ENCODE measurements at places on chromosomes 5 and 9. TPM values are rescaled to one million over a fixed set of nuclear protein-coding genes. Genes with fewer than 3 reads are reported as not detected.

GRCh38 chr5:143717400-143717799 is 94.6 kb upstream of the HMHB1 start:
- peak; percentile 48 for DNase-seq

- no peak for DNase-seq
Observed at GRCh38 chr9:106560540-106560939, 302.4 kb upstream of the ZNF462 start.

The GRM6 gene
- not detected for total RNA-seq

The GTF2H2C gene
- 14.0 TPM for total RNA-seq

The DOCK8 gene
- 73.2 TPM for total RNA-seq

The JAKMIP2 gene
- 8.6 TPM for total RNA-seq

DNA sequence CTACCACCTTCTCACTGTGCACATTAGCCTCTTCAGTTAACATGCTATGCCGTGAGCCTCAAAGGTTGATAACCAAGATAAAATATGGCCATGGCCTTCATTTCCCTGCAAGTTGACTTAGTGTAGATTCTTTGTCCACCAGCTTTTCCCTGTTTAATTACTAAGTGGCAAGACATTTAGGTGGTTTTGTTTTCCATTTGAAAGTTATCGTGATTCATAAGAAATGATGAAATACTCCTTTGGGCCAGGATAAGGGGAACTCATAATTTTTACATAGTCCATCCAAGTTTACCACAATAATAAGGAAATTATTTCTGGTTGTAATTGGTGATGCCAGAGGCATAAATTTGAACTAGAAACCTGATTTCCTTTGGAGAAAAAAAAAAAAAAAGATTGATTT is 609.6 kb downstream of the TAF11L14 start:
- no peak for DNase-seq

DNA sequence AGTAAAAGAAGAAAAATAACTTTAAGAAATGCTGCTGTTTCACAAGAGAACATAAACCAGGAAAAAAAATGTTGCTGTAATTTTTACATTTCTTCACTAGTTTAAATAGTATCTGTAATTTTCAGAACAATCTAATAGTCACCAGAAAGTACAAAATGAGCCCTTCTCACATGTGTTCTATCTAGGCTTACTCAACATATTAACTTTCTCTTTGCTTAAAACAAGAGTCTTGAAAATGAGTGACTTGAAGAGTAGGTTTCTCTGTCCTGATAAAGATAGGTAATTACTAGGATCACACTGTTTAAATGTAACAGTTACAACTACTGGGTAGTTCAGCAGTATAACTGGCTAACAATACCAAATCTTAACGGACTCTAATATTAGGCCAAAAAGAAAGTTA is 37.5 kb downstream of the CLINT1 start:
- DNase-seq: no peak
